Left ventricle myocardium inferior (tissue), 1 donor: ENCODE measurements at places on chromosomes 13 and 19.

DNA sequence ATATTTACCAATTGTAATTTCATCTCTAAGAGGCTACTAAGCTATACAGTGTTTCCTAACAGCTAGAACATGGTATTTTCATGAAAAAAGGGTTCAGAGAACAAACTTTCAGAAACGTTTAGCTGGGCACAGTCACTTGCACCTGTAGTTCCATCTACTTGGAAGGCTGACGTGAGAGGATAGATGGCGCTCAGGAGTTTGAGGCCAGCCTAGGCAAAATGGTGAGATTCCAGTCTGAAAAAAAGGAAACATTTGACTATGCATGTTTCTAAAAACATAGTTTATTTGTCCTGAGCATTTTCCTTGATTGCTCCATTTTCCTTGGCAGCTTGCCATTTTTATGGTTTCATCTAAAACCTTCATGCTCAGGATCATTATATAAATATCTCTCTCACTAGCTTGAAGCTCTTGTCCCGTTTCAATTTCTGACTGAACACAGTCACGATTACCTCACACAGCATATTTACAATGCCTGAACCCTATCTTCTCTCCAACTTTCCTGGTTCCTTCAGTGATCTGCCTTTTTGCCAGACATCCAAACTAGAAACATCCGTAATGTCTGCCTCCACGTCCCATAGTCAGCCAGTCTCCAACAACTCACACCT, 200.8 kb downstream of the RGCC start:
- H3K4me1 ChIP-seq: no peaks in the 10 kb centered on the region
- H3K27me3 ChIP-seq: no peaks in the 10 kb centered on the region
- DNase-seq: no peak
- H3K36me3 ChIP-seq: peaks cover 18% of the 10 kb centered on the region
- H3K4me3 ChIP-seq: no peak overlapping the region
- H3K27ac ChIP-seq: no peak overlapping the region

GRCh38 chr19:4066682-4067395, at the start of gene ZBTB7A:
Gene ZBTB7A (minus strand): TSS chr19:4066899. CDS start chr19:4055232, 11,667 bp downstream.
- no peaks in the 10 kb centered on the region for H3K36me3 ChIP-seq
- H3K27me3 ChIP-seq: no peaks in the 10 kb centered on the region
- H3K27ac ChIP-seq: peak within 1 kb of the TSS; percentile 99

GRCh38 chr13:73850104-73850873, 283.9 kb downstream of the KLF12 start:
- peaks cover 24% of the 10 kb centered on the region for H3K4me1 ChIP-seq
- no peaks in the 10 kb centered on the region for H3K27me3 ChIP-seq
- H3K4me3 ChIP-seq: no peak overlapping the region

DNA sequence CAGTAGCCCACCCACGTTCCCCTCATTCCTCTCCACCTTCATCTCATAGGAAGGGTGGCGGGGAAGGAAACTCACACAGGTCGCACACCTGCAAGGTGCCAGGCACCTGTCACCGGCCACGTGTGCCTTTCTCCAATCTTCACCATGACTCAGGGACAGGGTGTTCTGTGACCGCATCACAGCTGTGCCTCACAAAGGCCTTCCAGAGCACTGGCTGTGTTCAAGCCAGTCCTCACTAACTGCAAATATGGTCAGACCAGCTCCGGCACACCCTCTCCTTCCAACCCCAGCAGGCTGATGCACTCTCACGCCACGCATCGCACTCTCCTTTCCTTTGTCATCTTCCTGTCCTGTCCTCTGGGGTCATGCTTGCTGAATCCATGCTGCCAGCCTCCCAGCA, 415.9 kb downstream of the IRS2 start:
- no peak overlapping the region for H3K27ac ChIP-seq
- H3K4me3 ChIP-seq: no peak overlapping the region

- H3K4me3 ChIP-seq: no peak overlapping the region
- H3K27ac ChIP-seq: no peak overlapping the region
- peaks cover 50% of the 10 kb centered on the region for H3K27me3 ChIP-seq
- H3K36me3 ChIP-seq: no peaks in the 10 kb centered on the region
- DNase-seq: no peak
- H3K4me1 ChIP-seq: no peaks in the 10 kb centered on the region
Measured at GRCh38 chr19:29155683-29156082, 57.3 kb downstream of the UQCRFS1 start.

- H3K4me1 ChIP-seq: peaks cover 44% of the 10 kb centered on the region
- no peak overlapping the region for H3K4me3 ChIP-seq
- H3K36me3 ChIP-seq: peaks cover 20% of the 10 kb centered on the region
- DNase-seq: no peak
Measured at GRCh38 chr19:5891572-5891937, 12.0 kb downstream of the NDUFA11 start.

GRCh38 chr13:99203601-99204579, 3.2 kb downstream of the UBAC2 start:
- DNase-seq: no peak
- no peaks in the 10 kb centered on the region for H3K27me3 ChIP-seq
- H3K27ac ChIP-seq: no peak overlapping the region
- no peak overlapping the region for H3K4me3 ChIP-seq
- H3K4me1 ChIP-seq: peaks cover 56% of the 10 kb centered on the region

GRCh38 chr19:3115411-3115810, 20.4 kb upstream of the GNA15 start:
- H3K4me1 ChIP-seq: peaks cover 32% of the 10 kb centered on the region
- H3K27ac ChIP-seq: no peak overlapping the region
- no peak for DNase-seq
- H3K27me3 ChIP-seq: no peaks in the 10 kb centered on the region

DNA sequence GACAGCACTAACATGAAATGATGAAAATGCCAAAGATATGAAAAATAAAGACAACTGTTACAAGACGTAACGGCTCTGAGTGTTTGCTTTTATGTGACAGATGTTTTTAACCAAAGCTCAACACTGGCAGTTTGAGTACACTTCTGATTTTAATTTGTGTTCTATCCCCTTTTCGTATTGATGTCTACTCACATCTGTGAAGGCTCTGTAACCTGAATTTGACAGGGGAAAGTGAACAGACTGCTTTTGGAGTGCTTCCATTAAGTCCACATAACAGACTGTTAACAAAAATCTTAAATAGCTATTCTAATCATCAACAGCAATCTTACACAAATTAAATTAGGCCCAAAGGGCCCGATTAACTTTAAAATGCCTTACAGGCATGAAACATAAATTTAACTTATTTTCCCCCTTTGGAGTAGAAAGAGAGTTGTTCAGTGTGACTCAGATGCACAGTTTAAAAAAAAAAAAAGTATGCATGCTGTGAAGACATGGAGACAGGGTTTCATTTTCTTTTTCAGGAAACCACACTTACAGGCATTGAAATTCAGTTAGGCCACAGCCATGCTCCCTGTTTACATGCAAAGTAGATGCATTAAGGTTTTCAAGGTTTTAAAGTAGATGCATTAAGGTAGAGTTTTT, 16.3 kb upstream of the RNASEH2B start:
- no peak overlapping the region for H3K4me3 ChIP-seq
- H3K27ac ChIP-seq: no peak overlapping the region
- no peaks in the 10 kb centered on the region for H3K36me3 ChIP-seq
- H3K4me1 ChIP-seq: peaks cover 8% of the 10 kb centered on the region

DNA sequence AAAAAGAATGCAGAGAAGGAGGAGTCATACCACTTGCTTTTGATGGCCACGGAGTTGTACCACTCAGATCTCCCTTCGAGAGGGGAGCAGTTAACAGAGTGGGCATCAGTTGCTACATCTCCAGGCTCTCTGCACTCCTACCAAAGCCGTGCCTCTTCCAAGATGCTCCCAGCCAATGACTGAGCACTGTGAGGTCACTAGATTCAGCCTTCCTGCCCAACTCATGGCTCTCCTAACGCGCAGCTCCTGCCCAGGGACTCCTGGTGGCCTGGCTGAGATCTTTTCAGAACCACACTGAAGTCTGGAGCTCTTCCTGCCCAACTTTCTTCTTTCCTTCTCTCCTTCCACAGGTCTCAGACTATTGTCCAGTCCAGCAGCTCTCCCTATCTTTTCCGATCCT, 66.7 kb downstream of the LHFPL6 start:
- peaks cover 71% of the 10 kb centered on the region for H3K4me1 ChIP-seq
- peak overlapping the region; percentile 22 for H3K27ac ChIP-seq
- H3K27me3 ChIP-seq: no peaks in the 10 kb centered on the region
- DNase-seq: no peak

DNA sequence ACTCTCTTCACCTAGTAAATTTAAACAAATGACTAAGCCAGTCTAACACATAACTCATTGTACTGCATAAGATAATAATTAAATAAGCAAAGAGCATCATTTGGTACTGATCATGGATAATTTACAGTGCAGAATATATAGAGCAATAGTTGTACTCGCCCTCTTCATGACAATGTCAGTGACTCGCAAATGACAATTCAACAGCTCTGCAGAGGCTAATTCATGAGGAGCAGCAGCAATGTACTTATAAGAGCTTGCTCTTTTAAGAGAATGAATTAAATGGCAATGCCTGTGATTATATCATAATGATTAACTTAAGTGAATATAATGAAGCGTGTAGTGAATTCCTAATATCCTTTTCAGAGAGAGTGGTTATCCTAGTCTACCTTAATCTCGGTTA, 284.5 kb upstream of the PCDH20 start:
- H3K4me1 ChIP-seq: no peaks in the 10 kb centered on the region
- H3K4me3 ChIP-seq: no peak overlapping the region
- no peaks in the 10 kb centered on the region for H3K36me3 ChIP-seq
- no peak for DNase-seq
- H3K27ac ChIP-seq: no peak overlapping the region
- no peaks in the 10 kb centered on the region for H3K27me3 ChIP-seq

GRCh38 chr13:28716511-28716910, 2.3 kb downstream of the SLC46A3 start:
- H3K4me3 ChIP-seq: peak overlapping the region; percentile 82
- peak overlapping the region; percentile 99 for H3K27ac ChIP-seq
- peak; percentile 30 for DNase-seq

DNA sequence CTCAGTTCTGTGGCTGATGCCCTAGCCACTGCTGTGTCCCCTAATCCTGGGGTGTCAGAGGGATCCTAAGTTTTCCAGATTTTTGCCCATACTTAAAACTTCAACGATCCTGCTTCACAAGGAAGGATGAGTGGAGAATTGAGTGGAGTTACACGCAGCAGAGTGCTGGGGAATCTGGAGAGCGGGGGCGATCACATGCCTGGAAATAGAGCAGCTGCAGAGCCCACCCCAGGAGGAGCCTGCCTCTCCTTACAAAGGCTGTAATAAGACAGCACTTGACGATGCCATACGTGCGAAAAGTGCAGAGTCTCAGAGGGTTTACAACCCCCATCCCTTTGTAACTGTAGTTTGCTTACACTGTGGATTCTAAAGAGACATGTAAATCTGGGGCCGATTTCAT, 40.6 kb downstream of the SUGP2 start:
- DNase-seq: no peak
- H3K27me3 ChIP-seq: no peaks in the 10 kb centered on the region
- peaks cover 13% of the 10 kb centered on the region for H3K4me1 ChIP-seq
- no peak overlapping the region for H3K27ac ChIP-seq
